ENCODE measurements at places on chromosomes 3 and 15.

GRCh38 chr15:72980661-72981060 is 71.6 kb upstream of the NEO1 start:
- no peak for DNase-seq

DNA sequence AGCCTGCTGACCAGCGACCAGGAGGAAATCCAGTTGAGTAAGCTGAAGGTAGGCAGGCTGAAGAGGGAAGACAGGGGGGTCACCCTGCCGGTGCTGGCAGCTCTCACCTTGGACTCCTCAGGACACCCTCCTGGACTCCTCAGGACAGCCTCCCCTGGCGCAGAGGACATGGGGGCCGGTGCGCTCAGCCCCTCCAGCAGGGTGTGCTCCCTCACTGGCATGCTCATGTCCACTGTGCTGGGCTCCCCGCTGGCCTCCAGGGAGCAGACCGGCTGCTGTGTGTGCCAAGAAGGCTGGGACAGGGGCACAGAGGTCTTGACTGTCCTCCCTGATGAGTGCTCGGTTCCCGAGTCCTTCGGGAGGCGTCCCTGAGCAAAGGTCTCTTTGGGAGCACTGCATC is 183.6 kb downstream of the ATP10A start:
- DNase-seq: no peak

GRCh38 chr15:63362196-63362595 is 19.4 kb downstream of the CA12 start:
- no peak for DNase-seq

DNA sequence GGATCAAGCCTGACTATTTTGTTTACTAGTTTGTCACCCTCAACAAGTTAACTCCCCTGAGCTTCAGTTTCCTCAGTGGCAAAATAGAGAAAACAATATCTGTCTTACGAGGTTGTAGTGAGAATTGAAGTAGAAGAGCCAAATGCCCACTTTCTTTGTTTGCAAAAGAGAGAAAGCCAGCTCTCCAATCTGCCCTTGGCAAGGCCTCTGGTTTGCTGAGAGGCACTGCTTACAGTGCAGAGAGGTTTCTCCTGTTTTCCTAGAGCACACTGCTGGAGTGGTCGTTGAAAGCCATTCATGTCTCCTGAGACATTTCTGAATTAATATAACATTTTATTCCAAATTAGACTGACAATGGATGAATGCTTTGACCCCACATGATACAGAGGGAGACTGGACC is 260.5 kb upstream of the IGF1R start:
- no peak for DNase-seq

- DNase-seq: no peak
Observed at GRCh38 chr3:131082871-131083863, 56.5 kb downstream of the NEK11 start.

DNA sequence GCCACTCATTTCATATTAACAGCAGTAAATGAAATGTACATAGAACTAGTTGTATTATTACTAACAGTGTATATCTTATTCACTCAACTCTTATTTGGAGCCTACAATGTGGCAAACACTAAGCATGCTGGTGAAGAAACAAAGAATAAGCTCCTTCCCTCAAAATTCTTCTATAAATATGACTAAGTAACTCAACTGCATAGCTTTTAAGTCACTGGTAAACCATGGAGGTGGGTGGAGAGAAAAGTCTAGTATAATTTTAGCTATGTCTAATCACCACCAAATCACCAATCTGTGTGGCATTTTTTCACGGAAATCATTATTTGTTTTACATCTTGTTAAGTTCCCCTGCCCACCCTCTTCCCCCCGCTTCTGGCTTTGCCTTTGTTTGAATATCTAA is 17.5 kb downstream of the COPS2 start:
- no peak for DNase-seq

GRCh38 chr3:108472001-108472591 is 38.3 kb downstream of the MYH15 start:
- DNase-seq: no peak

DNA sequence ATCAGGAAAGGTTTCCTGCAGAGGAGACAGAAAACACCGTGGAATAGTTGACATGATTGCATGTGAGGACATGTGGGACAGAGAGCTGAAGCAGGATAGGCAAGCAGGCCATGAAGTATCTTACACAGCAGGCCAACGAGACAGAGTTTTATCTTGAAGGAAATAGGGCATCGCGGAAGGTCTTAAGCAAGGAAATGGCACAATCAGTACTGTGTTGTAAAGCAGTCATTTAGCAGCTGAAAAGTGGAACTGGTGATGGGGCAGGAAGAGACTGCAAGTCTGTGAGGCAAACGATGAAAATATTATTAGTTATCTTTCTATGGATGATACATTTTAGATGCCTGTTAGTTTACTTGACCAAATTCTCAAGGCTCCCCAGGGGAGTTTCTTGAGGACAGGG is 535.1 kb downstream of the SOX2 start:
- no peak for DNase-seq

DNA sequence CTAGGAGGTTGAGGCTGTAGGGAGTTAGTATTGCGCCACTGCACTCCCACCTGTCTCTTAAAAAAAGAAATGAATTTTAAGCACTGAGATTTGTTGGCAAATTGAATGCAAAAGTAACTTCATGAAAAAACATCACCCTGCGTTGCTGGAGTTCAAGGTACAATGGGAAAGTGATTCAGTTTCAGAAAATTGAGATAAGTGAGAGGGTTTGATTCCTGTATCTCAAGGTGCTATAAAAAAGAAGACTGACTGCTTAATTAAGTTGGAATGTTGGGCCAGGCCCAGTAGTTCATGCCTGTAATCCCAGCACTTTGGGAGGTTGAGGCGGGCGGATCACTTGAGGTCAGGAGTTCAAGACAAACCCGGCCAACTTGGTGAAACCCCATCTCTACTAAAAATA is 39.1 kb downstream of the IQGAP1 start:
- no peak for DNase-seq

DNA sequence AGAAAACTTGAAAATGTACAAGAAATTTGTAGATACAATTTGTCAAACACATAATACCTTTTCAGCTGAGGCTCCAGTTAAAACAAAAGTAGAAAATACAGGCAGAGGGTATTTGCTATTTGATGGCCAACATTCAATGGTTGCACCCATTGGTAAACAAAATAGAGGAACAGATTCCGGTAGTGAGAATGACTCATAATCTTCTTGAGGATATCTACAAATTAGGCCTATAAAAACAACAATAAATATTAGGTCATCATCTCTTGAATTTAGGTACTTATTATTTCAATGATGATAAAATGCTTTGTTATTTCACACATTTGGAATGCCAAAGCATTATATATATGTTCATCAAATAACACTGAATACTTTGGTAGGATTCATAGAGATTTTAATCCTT is 53.4 kb downstream of the DENND4A start:
- DNase-seq: no peak

GRCh38 chr3:55516392-55517030 is 29.4 kb upstream of the WNT5A start:
- no peak for DNase-seq

DNA sequence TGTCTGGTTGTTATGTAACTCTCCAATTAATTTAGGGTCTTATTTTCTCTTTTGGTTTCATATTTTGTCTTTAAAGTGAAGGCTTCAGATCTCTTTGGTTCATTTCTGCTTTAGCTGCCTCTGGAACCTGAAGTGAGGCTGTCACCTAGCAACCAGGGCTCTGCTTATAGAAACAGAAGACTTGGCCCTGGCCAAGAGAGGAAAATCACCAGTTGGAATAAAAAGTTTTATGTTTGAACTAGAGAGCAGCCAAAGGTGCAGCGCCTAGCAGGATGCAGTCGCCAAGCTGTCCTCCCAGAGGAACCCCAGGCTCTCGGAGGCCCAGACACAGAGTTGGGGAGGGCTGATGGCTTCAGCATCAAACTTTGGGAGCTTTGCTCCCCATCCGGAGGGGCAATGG is 41.1 kb downstream of the LYZL4 start:
- DNase-seq: no peak

DNA sequence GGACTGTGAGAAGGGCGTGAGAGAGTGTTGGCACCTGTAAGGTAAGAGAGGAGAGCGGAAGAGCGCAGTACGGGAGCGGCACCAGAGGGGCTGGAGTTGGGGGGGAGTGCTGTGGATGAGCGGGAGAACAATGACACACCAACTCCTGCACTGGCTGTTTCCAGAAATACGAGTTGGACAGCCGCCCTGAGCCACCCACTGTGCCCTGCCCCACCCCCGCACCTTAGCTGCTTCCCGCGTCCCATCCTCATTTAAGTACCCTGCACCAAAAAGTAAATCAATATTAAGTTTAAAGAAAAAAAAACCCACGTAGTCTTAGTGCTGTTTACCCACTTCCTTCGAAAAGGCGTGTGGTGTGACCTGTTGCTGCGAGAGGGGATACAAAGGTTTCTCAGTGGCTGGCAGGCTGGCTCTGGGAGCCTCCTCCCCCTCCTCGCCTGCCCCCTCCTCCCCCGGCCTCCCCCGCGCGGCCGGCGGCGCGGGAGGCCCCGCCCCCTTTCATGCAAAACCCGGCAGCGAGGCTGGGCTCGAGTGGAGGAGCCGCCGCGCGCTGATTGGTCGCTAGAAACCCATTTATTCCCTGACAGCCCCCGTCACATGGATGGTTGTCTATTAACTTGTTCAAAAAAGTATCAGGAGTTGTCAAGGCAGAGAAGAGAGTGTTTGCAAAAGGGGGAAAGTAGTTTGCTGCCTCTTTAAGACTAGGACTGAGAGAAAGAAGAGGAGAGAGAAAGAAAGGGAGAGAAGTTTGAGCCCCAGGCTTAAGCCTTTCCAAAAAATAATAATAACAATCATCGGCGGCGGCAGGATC is at the start of gene SOX2:
TSS of gene SOX2 (plus strand) at position 601 of the 811 bp plus-strand sequence. CDS start 436 bp downstream, outside the sequence.
- DNase-seq: no peak

GRCh38 chr3:10783360-10784351 is 32.4 kb upstream of the SLC6A11 start:
- DNase-seq: no peak

DNA sequence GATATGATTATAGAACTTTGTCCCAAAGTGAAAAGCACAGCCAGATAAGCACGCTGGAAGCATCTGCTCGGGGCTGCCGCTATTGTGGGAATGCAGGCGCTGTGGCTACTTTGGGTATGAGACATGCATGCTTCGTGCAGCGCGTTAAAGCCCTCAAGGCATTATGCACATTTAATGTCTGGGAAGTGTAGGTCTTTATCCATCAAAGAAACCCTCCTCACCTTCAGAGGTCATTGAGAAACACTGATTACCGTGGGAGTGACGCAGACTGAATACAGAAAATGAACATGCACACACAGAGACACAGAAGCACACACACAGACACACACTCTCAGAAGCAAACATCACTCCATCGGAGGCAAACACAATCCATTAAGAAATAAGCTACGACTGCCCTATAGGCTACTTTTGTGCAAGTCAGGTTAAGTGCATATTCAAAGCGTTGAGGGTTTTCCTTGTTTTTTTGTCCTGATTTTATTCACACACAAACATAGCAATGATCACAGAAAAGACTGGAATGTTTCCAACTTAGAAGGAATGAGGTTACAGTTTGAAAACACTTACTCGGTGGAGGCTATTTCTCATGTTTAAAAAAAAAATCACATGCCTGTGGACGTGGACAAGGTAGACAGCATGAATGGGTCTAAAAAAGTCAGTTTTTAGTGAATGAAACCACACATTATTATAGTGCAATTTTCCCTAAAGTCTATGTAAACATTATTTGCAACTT is 68.5 kb downstream of the PLCH1 start:
- peak; percentile 64 for DNase-seq

GRCh38 chr15:65156692-65157091 is 23.1 kb upstream of the PDCD7 start:
- no peak for DNase-seq

DNA sequence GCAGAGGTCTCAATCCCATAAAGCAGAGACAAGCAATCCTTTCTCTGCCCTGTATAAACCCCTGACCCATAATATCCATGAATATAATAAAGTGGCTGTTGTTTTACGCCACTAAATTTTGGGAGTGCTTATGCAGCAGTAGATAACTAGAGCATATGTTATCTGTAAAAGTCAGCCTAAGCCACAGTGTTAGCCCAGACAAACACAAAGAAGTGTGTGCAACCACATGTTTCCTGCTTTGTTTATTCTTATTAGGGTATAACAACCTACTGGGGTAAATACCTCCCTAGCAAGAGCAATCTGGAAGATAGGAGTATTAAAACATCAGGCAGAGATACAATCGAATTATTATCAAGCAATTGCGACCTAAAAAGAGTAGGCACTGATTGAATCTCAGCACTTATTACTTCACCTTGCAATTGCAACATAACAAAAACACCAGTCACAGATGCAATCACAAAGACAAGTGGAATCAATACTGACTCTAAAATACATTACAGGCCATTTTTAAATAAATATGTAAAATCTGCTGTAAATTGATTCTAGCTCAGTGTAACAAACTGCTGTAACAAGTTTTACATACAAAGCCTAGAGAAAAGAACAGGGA is 94.6 kb upstream of the UBE2E2 start:
- no peak for DNase-seq

GRCh38 chr15:35755237-35755802 is 209.4 kb upstream of the DPH6 start:
- no peak for DNase-seq

DNA sequence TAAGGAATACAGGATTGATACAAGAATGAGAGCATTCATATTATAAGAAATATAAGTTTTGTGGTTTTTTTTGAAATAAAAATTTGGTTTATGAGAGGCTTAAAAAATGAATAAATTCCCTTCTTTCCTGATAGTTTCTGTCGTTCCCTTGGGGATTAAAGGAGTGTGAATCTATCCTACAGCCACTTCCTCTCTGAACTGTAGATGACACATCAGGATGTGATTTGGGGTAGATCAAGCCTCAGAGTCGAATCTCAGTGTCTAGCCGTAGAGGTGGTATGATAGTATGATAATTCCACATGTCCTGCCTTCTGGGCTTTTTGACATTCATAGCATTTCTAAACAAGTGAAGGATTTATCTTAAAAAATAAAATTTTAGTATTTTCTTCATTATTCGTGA is 343.1 kb downstream of the LPP start:
- DNase-seq: no peak

DNA sequence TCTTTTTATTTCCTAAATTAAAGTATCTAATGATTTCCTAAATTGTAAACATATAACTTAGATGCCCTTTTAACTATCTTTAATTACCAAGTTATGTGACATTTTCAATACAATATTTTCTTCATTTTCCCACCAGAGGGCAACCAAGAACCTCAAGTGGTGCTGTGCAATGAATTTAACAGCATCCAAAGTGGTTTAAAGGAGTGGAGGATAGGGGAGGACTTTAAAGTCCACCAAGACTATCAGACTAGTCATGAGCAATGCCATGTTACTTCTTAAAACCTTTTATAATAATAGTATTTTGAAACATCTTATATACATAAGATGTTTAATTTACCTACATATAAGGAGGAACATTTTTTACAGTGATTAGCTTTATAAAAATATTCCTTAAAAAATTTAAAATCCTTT is 74.4 kb downstream of the DLG1 start:
- DNase-seq: no peak

Measured in Right ventricle myocardium inferior (tissue), 1 donor.